ENCODE measurements at places on chromosomes 1 and 21.

- no peak for DNase-seq
Observed at GRCh38 chr1:119790451-119791198, 20.6 kb downstream of the REG4 start.

DNA sequence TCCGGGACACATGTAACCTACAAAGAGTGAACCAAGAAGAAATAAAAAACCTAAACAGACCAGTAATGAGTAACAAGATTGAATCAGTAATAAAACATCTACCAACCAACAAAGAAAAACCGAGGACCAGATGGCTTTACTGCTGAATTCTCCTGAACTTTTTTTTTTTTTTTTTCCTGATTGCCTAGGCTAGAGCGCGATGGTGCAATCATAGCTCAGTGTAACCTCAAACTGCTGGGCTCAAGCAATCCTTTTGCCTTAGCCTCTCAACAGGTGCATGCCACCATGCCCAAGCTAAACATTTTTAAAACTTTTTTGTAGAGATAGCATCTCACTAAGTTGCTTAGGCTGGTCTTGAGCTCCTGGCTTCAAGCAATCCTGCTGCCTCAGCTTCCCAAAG is 11.2 kb upstream of the FGGY start:
- DNase-seq: no peak

GRCh38 chr1:228061411-228062084 is 21.0 kb upstream of the ARF1 start:
- no peak for DNase-seq

GRCh38 chr1:230099465-230099864 is 32.4 kb downstream of the GALNT2 start:
- no peak for DNase-seq

DNA sequence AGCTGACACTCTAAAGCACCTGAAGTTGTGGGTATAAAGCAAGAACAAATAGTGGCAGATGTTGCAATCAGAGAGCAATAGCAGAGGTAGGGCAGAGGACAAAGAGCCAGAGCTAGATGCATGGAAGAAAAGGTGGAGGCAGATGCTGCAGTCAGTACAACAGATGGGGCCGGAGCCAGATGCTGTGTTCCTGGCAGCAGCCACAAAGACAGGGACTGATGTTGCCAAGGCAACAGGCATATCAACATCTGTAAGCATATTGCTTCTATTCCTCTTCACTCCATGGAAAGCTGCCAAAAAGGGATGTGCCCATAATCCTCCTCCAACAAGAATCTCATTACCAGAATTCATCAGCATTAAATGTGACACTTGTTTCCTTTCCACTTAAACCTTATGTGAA is 108.0 kb downstream of the TNNI3K start:
- DNase-seq: no peak

DNA sequence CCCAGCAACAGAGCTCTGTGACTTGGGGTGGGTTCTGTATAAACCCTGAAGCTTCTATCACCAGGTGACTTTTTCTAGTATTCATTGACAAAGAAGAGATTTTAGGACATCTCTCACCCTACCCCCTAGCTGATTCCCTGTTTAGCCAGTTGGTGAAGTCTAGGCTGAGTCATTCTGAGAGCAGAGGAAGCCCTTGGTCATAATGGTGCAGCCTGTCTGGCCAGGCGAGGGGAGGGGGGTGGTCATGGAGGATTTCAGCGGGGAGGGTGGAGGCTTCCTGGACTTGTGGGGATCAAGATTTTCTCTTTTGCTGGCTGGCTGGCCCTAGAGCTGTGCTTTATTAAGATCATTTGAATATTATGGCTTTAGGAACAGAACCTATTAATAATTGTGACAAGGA is 262.6 kb downstream of the CAMTA1 start:
- no peak for DNase-seq

- peak; percentile 52 for DNase-seq
Observed at GRCh38 chr1:227449051-227449450, 114.3 kb upstream of the ZNF678 start.

DNA sequence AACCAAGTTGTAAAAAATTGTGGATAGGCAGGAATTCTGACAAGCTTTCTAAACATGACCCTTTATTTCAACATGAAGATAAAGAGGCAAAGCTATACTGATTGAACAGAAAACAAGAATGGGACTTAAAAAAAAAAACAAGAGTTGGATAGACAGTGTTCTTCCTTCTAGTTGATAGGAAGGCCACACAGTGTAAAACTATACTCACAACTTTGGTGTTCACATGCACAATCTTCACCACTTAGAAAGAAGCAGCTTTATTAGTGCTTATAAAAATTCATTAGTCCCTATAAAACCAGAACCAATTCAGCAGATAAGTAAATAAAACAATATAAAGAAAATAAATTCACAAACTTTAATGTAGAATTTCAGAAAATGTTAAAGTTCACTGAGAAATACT is 101.8 kb downstream of the AKT3 start:
- DNase-seq: no peak

Data from GM20000 (cell line).